ENCODE measurements at places on chromosomes 6 and 20.

DNA sequence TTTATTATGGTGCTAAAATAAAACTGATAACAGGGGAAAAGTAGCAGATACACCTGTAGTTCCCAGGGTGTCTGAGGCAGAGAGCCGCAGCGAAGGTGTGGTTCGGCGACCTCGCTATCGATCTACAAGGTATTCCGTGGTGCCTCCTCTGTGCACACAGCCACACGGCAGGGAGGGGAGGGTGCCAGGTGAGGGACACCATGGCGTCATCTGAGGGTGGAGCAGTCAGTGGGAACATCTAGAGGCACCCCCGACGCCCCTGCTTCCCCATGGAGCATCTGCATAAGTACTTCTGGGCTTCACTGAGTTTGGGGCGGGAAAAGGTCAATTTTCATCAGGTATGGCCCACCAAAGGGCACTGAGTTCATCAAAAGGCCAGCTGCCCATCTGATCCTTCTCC is 243.3 kb downstream of the TAF4 start:
- no peak for DNase-seq

DNA sequence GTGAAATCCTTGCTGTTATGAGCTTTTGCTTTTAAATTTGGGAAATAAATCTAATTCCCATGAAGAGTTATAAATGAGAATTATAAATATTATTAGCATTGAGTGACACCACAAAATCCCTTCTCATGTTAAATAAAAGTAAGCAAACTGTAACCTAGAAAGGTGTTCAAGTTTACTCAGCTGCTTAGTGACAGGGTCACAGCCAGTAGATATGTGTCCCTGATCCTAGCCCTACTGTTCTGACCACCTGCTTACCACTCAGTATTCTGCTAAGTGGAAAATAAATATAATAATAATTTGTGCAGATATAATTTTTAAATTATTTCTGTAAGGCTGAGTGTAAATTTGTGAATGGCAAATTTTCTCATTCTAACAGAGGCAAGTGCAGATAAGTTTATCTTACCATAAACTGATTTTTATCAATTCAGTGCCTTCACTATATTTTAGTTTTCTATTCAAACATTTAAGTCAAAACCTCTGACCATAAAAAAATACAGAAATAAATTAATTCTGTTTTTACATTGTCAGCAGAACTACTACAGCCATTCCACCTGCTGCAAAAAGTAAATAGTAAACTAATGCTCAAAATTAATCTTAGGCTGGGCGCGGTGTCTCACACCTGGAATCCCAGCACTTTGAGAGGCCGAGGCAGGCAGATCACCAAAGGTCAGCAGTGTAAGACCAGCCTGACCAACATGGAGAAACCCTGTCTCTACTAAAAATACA is 118.2 kb downstream of the TENT5A start:
- DNase-seq: no peak

- DNase-seq: no peak
These were observed 12.9 kb upstream of the OCSTAMP start for GRCh38 chr20:46563170-46563859.

DNA sequence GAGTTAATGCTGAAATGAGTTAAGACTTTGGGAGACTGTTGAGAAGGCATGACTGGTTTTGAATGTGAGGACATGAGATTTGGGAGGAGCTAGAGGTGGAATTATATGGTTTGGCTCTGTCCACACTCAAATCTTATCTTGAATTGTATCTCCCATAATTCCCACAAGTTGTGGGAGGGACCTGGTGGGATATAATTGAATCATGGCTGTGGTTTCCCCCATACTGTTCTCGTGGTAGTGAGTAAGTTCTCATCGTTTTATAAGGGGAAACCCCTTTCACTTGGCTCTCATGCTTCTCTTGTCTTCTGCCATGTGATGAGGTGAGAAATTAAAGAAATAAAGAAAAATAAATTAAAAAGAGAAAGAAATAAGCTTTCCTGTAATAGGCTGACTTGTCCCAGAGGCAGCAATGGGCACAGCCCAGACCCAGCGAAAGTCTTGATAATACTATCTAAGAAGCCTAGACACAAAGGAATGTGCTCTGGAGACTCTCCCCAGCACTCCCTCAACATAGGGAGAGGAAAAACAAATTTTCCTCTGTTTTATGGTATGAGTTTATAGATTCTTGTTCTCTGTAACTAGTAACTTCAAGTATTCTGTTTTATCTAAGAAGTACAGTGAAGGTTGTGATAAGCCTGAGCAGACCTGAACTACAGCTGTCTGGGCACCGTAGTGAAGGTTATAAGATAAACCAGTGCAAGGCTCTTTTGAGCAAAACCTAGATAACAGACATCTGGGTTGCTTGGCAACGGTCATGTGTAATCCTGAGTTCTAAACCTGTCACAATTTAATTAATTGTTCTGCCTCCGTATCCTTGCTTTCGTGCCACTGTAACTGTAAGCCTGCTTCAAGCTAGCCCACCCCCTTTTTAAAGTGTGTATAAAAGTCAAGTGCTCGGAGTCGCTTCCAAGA is 88.9 kb upstream of the ECI2 start:
- no peak for DNase-seq

DNA sequence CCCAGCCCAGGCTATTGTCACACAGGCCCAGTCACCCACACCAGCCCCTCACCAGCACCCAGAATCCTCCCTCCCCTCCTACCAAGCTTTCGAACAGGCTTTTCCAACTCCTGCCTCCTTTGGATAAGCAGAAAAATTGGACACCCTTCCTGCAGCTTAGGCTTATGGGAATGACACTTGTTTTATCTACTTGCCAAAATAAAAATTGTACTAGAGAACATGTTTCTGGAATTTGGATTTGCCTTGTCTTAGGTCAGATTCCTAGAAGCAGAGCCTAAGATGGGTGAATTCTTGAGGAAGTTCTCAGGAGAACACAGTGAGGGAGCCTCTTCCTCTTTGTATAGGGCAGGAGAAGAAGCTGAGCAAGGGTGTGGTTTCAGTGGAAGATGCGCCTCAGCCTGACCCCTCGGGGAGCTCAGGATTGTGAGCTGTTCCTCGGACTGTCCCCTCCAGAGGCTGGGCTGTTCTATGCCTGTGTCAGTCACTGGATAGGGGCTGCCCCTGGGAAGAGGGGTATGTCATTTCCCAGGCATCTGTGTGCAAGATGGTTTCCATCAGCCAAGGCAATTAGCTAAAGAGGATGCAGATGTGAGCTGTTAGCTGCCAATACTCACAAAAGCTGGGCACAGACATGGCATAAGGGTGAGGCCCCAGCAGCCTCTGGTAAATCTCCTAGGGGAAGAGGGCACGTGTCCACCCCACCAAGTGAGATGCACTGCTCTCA is 33.9 kb downstream of the ITPR3 start:
- DNase-seq: no peak
